CD8-positive, alpha-beta memory T cell (primary cell): ENCODE measurements at places on chromosomes 2 and 18. TPM values are rescaled to one million over a fixed set of nuclear protein-coding genes. Genes with fewer than 3 reads are reported as not detected.

The SLC9A4 gene
- not detected for total RNA-seq

DNA sequence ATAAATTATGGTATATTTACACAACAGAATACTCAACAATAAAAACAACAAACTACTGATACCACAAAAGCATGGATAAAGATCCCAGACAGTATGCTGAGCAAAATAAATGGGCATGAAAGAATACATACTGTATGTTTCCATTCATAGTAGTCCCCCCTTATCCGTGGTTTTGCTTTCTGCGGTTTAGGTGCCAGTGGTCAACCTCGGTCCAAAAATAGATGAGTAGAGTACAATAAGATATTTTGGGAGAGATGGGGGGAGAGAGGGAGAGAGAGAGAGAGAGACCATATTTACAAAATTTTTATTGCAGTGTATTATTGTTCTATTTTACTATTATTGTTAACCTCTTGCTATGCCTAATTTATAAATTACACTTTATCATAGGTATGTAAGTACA is 21.0 kb upstream of the TGFA start:
- DNase-seq, result no peak

DNA sequence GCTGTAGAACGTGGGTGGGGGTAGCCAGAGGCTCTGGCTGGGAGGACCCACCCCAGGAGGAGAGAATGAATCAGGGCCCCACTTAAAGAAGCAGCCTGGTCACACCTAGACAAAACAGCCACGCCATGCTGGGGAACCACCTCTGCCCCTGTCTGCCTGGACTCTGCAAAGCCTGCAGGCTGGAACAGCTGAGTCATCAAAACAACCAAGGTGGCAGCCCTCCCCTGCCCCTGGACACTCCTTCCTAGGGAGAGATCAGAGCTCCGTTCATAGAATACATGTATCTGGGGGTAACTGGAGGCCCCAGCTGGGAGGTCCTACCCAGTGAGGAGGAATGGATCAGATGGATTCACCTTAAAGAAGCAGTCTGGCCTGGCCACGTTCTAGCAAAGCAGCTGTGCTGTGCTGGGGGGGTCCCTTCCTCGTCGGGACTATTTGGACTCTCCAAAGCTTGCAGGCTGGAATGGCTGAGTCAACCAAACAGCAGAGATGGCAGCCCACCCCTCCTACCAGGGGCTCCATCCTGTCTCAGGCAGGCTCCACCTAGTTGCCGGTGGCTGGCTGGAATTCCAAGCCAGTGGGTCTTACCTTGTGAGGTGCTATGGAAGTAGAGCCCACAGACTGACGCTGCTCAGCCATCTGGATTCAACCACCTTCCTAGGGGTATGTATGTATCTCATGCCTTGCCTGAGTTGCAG is 50.5 kb upstream of the NT5C1B start:
- DNase-seq, result no peak

DNA sequence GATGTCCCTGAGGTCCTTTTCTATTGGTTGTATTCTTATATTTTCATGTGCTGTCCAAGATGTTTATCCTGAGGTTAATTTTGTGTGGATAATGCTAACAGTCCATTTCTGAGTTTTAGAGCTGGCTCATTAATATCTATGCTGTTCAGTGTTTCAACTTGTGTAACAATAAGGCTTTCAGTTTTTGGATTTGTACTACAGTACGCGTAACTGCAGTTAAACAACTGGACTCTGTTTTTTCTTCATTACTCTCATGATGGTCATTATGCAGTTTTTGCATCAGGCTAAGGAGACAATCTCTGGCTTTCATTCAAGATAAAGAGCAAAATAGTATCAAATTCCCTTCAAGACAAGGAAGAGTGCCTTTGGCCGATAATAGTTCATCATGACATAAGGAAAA is 1364.8 kb downstream of the DPP10 start:
- no peak for DNase-seq

The ZNF396 gene
- 1.2 TPM for total RNA-seq

The FAM237A gene
- total RNA-seq, result not detected

The WDR54 gene
- total RNA-seq, result 75.5 TPM

DNA sequence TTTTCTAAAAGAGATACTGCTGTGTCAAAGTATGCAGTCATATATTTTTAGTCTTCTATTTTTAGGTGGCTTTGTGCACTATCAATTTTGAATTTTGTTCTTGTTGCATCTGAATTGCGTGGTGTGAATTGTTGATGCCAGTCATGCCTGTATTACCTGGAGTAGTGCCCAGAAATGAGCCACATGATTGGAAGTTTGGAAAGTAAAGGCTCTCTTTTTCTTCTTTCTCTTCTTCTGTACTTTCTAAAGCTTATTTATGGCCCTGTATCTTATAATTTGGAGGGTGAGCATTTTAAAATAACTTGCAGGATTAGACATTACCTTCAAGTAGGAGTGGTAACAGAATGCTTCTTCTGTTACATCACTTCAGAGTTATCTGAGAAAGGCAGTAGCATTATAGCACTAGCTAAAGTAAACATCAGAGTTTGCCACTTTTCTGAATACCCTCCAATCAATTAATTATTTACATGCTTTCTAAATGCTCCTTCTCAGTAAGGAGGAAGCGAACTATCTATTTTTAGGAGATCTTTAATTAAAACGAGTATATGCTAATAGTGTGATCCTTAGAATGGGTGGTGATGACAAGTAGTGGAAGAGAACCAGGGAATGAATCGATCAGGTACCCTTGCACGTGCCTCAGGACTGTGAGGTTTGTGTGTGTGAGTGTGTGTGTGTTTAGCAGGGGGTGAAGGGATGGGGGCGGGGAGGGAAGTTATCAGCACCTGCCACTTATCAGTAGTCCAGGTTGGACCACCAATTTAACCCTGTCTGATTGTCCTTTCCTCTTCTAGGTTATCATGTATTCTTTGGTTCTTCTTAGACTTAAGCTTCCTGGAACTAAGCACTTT is 112.5 kb downstream of the MAP3K20 start:
- DNase-seq, result no peak

The OTOS gene
- total RNA-seq, result not detected

GRCh38 chr2:69469375-69469774 is 32.1 kb upstream of the NFU1 start:
- DNase-seq, result no peak

The EIF2B4 gene
- 47.1 TPM for total RNA-seq

The IL37 gene
- not detected for total RNA-seq
